ENCODE measurements at places on chromosomes 5 and 9.

GRCh38 chr5:135375040-135375793 lies 23.8 kb downstream of the MACROH2A1 start:
- no peak for DNase-seq

GRCh38 chr9:136047775-136048559 lies 47.1 kb downstream of the NACC2 start:
- no peak for DNase-seq

- DNase-seq: no peak
Observed at GRCh38 chr9:129822898-129823541, 916 bp downstream of the TOR1A start.

- DNase-seq: no peak
Observed at GRCh38 chr5:161857358-161857757, 9.4 kb downstream of the GABRA1 start.

GRCh38 chr9:90801973-90802322 lies 329 bp downstream of the SYK start:
- DNase-seq: no peak

- DNase-seq: no peak
Observed at GRCh38 chr5:965604-966344, 42.8 kb upstream of the NKD2 start.

DNA sequence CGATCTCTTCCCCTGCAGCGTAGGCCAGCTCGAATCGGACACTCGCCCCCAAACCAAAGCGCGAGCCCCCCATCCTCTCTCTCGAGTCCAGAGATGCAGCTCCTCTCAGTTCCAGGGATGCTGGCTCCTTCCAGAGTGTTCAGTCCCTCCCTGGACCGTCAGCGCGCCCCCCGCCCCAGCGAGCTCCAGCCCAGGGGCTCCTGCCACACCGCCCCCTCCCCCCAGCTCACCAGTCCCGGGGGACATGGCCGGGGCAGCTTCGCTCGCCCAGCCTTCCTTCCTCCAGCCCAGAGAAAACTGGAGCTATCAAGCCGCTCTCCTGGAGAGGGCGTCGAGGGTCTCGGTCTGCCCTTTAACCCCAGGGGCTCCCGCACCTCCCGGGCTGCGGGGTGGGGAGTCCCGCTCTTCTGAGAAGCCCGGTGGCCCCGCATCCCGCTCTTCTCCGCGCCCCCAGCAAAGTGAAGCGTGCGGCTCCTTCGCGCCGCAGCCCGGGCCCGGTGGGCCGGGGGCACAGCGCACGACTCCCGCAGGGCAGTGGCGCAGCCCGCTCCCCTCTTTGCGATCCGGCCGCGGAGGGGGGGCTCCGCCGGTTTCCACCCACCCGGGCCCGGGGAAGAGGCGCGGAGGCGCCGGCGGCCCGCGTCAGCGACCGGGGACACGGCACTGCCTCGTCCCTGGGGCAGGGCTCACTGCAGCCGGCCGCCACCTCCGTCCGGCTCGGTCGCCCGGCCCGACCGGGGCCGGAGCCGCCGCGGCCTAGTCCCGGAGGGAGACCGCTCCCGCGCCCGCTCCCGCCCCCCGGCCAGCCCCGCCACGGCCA lies 587 bp downstream of the MIER3 start:
- no peak for DNase-seq

- DNase-seq: no peak
Observed at GRCh38 chr5:6582507-6583048, 50.3 kb downstream of the NSUN2 start.

DNA sequence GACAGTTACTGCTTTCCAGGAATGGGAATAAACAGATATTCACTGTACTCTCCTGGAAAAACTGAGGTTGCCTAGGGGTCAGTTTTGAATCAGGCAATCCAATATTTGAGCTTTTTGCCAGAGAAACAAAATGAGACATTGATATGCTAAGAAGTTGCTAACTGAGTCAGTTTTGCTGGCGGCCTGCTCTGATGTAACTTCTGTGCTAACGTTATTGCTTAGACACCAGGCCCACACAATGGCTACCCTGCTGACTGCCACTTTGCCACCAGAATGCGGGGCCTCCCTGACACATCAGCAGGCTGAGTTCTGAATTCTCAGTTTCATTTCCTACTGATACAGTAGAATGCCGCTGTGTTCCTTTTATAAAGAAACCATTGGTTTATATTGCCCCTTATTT lies 18.2 kb upstream of the ZNF618 start:
- no peak for DNase-seq

GRCh38 chr5:176400382-176401156 lies 12.0 kb downstream of the HIGD2A start:
- DNase-seq: no peak
